ENCODE measurements at places on chromosomes 3 and 15. TPM values are rescaled to one million over a fixed set of nuclear protein-coding genes. Genes with fewer than 3 reads are reported as not detected.

- peak; percentile 36 for DNase-seq
Measured at GRCh38 chr15:95937128-95937528, 393.4 kb upstream of the NR2F2 start.

DNA sequence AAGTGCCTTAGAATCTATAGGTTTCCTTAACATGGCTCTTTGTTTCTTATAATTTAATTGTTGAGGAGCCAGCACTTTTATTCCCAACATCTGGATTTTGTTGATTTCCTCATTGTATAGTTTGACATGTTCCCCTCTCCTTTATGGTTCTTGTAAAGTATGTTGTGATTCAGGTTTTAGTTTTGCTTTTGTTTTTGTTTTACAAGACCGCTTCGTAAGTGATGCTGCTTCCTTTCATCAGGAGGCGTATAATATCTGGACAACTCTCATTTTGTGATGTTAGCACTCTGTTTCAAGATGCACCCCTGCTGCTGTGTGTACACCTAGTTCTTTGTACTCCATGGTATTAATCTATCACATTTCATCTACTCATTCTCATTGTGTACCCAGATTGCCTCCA, 48.7 kb downstream of the SLC49A4 start:
- DNase-seq: no peak

- no peak for DNase-seq
Measured at GRCh38 chr3:185865247-185865646, 40.4 kb upstream of the IGF2BP2 start.

- peak; percentile 78 for DNase-seq
Measured at GRCh38 chr15:90588427-90588826, 58.7 kb downstream of the CRTC3 start.

DNA sequence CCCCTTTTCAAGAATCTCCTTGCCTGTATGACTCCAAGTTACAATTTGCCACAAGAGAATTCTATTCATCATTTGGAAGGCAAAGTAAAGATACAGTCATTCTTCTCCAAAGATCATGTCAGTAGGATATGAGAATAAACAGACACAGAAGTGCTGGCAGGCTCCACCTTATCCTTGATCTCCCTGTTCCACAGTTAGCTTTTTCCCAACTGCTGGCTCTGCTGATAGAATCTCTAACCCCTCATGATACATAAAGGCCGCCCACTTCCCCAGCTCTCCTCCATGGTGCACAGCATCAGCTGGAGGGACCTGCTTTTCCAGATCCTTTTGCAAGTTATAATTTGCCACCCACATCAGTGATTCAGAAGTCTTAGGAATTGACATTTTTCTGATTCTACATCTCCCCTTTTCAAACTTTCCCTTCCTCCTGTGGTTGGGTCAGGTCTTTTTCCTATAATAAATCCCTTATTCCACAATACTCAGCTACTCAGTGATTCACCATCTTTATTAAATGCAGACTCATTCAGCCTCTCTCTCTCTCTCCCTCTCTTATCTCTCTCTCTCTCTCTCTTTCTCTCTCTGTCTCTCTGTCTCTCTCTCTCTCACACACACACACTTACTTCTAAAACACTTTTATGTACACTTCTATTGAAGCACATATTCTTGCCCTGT, 465.4 kb downstream of the GBE1 start:
- DNase-seq: no peak

- peak; percentile 10 for DNase-seq
Measured at GRCh38 chr3:131361464-131362421, 19.8 kb upstream of the NUDT16 start.

DNA sequence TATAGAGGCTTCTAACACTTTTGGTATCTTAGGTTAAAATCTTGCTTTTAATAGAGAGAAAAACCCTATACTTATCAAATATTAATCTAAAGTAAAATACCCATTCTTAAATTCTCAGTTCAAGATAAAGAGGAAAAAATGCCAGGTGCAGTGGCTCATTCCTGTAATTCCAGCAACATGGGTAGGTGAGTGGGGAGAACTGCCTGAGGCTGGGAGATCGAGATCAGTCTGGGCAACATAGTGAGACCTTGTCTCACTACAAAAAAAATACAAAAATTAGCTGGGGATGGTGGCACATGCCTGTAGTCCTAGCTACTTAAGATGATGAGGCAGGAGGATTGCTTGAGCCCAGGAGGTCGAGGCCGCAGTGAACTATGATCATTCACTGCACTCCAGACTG, 135.8 kb downstream of the CLASP2 start:
- no peak for DNase-seq

DNA sequence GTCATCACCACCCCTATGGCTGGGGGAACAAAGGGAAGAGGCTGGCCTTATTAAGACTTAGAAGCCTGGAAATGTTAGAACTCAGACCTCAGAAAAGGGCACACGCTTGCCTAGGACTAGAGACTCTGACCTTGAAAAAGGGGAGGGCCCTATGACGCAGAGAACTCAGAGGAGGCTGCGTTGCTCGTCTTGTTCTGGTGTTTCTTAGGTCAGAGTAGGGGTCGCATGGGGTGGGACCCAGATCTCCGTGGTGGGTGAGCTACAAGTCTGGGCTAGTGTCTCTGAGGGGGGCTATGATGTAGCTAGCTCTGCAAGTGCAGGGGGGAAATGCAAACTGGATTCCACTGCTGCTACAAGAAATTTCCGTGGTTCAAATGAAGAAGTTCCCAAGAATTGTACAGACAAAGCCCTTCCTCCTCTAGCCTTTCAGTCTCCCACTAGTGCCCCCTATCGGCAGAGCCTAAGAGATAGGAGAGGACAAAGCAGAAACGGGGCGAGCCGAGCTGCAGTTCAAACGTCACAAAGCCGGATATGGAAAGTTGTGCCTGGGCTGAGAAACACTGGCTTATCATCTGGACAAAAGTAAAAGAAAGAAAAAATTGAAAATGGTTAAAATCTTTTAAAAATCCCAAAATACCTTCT, 392.9 kb upstream of the ROBO2 start:
- no peak for DNase-seq

- DNase-seq: no peak
Measured at GRCh38 chr3:171116824-171117395, 90.4 kb upstream of the SLC2A2 start.

DNA sequence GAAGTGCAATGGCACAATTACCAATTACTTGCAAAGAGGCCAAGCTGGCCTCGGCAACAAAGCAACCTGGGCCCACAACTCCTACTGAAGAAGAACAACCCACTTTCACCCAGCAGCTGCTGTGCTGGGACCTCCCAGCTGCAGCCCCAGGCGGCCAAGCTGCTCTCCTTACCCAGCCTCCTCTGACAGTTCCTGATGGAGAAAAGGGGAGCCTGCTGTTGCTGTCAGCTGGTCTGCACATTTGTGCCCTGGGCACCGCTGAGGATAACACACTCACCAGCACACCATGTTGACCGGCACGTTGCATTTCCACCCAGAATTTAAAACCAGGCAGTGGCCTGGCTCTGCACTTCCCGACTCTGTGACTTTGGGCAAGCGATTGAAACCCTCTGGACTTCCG, 33.6 kb downstream of the SSUH2 start:
- DNase-seq: no peak

DNA sequence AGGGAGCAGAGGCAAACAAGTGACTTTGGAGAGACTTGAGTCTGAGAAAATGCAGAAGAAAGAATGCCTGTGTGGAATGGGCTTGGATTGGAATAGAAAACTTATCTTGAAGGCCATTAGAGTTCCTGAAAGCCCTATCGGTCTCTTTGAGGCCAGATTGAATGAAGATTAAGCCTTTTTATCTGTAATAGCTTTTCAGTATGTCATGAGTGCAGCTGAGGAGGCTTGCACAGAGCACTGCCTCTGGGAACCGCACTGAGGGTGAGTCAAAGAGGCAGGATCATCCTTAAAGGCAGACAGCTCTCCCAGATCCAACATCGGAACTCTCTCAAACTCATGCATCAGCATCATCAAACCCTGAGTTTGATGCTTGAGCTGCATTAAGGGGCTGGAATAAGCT, 515.2 kb downstream of the NTRK3 start:
- no peak for DNase-seq

GRCh38 chr15:27956285-27956684, 142.8 kb downstream of the OCA2 start:
- DNase-seq: no peak

GRCh38 chr3:52144034-52144795, 10.0 kb downstream of the POC1A start:
- peak; percentile 77 for DNase-seq

- DNase-seq: no peak
Measured at GRCh38 chr3:53083949-53084309, 38.1 kb upstream of the SFMBT1 start.

GRCh38 chr15:99084965-99085364, 19.9 kb upstream of the SYNM start:
- no peak for DNase-seq

GRCh38 chr3:194982472-194982871, 288.5 kb downstream of the XXYLT1 start:
- no peak for DNase-seq

GRCh38 chr3:46866720-46867549, 3.7 kb upstream of the MYL3 start:
- peak; percentile 21 for DNase-seq

GRCh38 chr3:188927971-188928370, 243.8 kb upstream of the TPRG1 start:
- DNase-seq: no peak

DNA sequence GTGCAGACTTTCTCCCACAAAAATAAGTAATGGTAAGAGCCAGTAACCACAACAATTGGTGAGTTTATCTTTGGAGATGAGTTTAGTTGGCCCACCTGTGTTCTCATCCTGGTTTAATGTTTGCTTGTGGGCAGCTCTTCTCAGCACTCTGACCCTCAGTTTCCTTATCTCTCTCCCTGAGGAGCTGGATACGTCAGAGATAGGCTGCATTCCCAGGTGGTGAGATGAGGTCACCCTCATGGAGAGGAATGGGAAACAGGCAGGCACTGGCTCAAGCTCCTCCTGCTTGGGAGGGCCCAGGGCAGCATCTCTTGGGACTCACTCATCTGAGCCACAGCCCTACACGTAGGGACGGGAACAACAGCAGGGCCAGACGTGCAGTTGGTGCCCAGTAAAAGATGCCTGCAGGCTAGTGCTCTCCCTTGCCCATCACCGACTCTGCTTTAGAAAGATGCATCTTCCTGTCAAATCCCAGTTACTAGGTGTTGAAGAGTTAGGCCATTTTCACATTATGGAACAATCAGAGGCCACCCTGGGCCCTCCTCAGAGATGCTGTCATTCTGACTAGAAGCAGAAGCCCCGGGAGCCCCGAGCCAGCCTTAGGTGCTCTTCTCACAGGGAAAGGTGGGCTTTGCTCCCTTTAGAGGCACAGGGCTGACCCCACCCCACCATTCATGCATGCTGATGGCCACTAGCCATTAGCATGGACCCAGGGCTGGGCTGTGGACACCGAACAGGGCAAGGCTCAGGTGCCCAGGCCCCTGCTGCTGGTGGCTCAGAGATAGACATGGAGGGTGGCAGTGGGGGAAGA, 59.7 kb downstream of the GRIP2 start:
- peak; percentile 94 for DNase-seq

- DNase-seq: peak; percentile 15
Measured at GRCh38 chr15:36335659-36336058, 243.8 kb upstream of the CDIN1 start.

GRCh38 chr3:188523291-188523690, 369.3 kb downstream of the LPP start:
- no peak for DNase-seq

GRCh38 chr3:139933766-139934165, 1.2 kb upstream of the CLSTN2 start:
- DNase-seq: no peak

GRCh38 chr3:105747696-105748095, 121.1 kb downstream of the CBLB start:
- DNase-seq: no peak

DNA sequence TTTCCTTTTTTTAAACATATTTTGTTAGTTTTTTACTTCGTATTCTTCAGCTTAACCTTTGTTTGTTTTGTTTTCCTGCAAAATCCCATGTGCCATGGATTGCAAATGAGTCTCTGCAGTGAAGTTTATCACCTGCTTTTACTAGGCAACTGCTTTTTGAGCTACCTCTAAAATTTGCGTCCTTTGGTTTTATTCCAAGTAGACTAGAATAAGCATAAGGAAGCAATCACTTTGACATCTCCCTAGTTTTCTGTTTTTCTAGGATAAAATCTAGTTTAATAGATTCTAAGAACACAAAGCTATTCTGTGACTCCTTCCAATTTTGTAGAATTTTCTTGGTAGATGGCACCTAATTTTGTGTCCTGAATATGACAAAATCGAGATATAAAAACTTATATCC, 1059.2 kb downstream of the OTOL1 start:
- no peak for DNase-seq

Gene CA12
- 33.7 TPM for total RNA-seq

Gene ZDHHC23
- 0.90 TPM for total RNA-seq

Gene CHRNB4
- not detected for total RNA-seq

Gene CHRD
- under 0.01 TPM for total RNA-seq

Gene DISP2
- 0.36 TPM for total RNA-seq

Gene VWA5B2
- total RNA-seq: not detected

Gene SUCNR1
- not detected for total RNA-seq

Gene TGM5
- not detected for total RNA-seq

Gene SAXO2
- not detected for total RNA-seq

Gene RPL39L
- total RNA-seq: 32.5 TPM

Gene PLCB2
- total RNA-seq: 0.28 TPM

All from IMR-90 (cell line).